ENCODE measurements at places on chromosomes 16 and 17. TPM values are rescaled to one million over a fixed set of nuclear protein-coding genes. Genes with fewer than 3 reads are reported as not detected.

The TAT gene
- total RNA-seq, result not detected

- no peak for DNase-seq
Measured at GRCh38 chr16:67528870-67529581, 397 bp downstream of the RIPOR1 start.

The SUPT4H1 gene
- total RNA-seq, result 94.2 TPM

DNA sequence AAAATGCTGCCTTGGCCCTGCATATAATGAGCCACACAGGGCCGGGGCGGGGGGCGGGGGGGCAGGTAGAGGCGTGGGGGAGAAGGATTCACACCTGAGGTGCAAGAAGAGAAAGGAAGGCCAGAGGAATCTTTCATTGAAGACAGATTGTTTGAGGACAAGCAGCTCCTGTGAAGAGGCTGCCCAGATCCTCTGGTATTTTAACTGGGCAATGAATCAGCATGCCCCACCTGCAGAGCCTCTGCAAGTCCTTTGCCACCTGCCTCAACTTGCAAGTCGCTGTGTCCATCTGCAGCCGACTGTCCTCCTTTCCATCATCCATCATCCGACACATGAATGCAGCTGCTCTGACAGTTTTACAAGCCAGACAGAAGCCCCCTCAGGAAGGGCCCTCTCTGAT lies 1.2 kb upstream of the SOST start:
- no peak for DNase-seq

DNA sequence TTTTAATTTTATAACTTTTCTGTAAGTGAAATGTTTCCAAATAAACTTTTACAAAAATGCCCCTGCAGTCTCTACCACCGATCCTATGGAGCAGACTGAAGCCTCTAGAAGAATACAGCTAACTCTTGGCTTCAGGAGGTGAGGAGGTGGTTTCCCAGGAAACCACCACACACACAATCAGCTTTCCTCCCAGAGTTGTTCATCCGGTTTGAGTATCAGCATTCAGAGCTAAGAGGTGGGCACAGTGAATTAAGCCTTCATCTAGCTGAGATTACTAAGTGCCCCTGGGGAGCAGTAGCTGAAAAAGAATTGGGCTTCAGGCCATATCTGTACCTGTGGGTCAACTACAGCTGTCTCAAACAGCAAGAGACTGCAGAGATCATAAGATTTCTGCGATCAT lies 139.7 kb downstream of the AATF start:
- no peak for DNase-seq

The CENPX gene
- total RNA-seq, result 86.2 TPM

The ALDOC gene
- 6.2 TPM for total RNA-seq

GRCh38 chr17:50889528-50890118 lies 23.5 kb upstream of the TOB1 start:
- DNase-seq, result no peak

GRCh38 chr17:38339891-38340290 lies 3.9 kb downstream of the GPR179 start:
- DNase-seq, result no peak

The SLC13A2 gene
- not detected for total RNA-seq

DNA sequence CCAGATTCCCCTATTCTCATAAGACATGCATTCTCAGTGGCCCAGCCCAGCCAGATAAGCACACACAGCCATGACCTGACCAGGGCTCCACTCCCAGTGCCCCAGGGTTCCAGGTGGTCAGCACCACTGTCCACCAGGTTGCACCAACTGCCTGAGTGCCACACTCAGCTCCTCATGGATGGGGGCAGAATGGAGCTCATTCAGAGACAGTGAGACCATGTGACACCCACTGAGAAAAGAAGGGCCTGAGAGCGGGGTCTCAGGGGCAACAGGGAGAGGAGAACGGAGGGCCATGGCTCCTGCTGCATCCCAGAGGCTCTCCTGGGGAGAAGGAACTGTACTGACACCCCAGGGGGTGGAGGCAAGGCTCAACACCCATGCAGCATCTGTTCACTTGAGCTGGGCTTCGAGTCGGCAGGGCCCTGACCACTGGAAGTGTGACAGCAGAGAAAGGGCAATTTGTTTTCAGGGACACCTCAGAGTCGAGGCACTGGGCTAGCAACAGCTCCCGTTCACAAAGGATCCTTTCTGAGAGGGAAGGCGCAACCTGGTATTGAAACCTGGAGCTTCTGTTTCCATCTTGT lies 18.7 kb upstream of the SLC38A8 start:
- no peak for DNase-seq

GRCh38 chr17:43814714-43815113 lies 18.2 kb downstream of the MPP3 start:
- DNase-seq, result no peak

- DNase-seq, result no peak
Measured at GRCh38 chr16:69017036-69017783, 88.2 kb upstream of the HAS3 start.

The TBC1D3G gene
- not detected for total RNA-seq

GRCh38 chr17:1714980-1715802 lies 5.0 kb upstream of the TLCD2 start:
- peak; percentile 82 for DNase-seq

The EPX gene
- 0.08 TPM for total RNA-seq

- no peak for DNase-seq
Measured at GRCh38 chr16:58280146-58280845, 14.5 kb downstream of the PRSS54 start.

DNA sequence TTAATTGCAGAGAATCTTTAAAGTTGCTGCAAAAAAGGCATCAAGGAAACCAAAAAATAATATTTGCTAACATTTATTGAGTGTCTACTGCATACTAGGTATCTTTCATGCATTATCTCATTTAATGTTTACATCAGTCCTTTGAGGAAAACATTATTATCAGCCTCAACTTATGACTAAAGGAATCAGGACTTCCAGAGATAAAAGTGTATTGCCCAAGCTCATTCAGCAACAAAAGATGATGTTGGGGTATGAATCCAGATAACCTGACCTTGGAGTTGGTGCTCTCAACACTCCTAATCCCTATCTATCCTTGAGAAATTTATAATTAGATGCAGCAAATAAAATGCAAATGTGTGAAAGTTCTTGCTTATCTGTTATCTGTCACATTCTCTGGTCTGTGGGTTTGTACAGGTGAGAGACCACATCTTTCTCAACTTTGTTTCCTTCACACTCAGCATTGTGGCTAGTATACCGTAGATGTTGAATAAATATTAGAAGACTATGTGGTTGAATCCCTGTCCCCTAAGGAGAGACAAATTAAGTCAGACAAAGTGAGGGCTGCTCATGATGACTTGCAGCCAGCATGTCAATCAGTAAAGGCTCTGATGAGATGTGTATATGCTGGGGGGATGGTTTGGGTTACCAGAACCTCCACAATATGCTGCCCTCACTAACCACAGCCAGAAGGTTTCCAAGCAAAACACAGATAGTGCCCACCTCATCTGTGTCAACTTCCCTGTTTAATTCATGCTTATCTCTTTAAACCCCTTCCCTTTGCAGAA lies 82.6 kb downstream of the NOG start:
- no peak for DNase-seq

- no peak for DNase-seq
Measured at GRCh38 chr16:85847036-85847435, 47.5 kb downstream of the COX4I1 start.

DNA sequence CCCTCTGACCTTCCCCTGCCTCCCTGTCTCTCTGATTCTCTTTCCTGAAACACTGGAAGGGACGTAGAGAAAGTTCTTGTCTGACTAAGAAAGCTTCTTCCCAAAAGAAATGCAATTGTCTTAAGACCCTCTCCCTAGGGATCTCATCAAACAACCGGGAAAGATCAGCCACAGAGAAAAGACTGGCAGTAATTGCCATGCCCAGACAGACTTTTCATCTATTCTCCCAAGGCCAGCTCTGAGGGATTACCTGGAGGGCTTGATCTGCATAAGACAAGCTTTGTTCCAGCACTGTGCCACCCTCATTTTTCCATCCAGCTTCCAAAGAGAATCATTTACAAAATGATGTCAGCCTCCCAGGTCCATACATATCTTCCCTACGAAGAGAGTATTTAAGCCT lies 38.8 kb upstream of the HS3ST3A1 start:
- DNase-seq, result no peak

The PMP22 gene
- 18.5 TPM for total RNA-seq

DNA sequence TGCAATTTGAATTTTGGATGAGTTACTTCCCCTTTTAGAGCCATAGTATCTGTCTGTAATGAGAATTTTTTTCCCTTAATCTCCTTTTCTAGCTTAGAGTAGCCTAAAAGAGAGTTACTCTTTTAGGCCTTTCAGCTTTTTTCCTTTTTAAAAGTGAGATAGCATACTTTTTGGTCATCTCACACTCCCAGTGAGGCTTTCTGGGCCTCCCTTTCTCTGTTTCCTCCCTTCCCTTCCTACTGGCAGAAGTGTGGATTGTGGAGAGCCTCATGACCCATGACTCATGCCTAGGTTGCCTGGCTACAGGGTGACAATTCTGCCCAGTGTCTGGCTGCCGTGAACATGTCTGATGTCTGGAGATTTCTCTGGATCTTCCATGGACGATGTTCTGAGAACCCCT lies 15.2 kb downstream of the KRT23 start:
- DNase-seq, result peak; percentile 75

DNA sequence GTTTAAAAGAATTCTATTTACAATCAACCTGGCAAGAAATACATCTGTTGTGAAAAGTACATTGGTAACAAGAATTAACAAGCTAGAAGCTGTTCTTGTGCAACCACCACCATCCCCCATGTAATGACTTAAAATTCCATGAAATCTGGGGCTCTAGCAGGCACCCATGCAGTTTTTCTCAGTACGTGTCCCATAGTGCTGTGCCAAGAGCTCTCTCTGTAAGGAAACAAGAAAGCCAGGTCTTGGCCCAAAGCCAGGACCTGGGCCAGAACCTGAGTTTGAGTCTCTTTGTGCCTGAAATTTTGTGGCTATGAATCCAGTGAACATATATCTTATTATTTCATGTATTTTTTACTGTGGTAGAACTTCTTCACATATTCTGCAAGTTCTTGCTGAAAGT lies 46.6 kb downstream of the NUP93 start:
- no peak for DNase-seq

The HEATR9 gene
- total RNA-seq, result not detected

DNA sequence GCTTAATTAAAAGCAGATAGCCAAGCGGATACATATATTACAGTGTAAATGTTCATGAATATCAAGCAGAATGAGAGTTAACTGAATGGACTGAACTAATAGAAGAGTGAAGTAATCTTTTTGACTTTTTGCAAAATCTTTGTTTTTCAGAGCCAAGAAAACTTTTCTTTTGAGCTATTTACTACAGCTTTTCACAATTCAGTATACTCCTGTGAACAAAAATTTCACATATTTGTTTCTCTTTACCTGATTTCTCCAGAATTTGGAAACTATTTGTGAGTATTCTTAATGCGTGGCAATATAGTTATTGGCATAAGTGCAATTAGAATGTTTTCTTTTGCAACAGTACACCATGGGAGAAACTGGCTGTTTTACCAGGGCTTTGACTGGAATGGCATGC lies 9.1 kb upstream of the DUXB start:
- DNase-seq, result no peak

The SERPINF2 gene
- not detected for total RNA-seq

- no peak for DNase-seq
Measured at GRCh38 chr17:42378359-42378958, 9.8 kb downstream of the STAT3 start.

DNA sequence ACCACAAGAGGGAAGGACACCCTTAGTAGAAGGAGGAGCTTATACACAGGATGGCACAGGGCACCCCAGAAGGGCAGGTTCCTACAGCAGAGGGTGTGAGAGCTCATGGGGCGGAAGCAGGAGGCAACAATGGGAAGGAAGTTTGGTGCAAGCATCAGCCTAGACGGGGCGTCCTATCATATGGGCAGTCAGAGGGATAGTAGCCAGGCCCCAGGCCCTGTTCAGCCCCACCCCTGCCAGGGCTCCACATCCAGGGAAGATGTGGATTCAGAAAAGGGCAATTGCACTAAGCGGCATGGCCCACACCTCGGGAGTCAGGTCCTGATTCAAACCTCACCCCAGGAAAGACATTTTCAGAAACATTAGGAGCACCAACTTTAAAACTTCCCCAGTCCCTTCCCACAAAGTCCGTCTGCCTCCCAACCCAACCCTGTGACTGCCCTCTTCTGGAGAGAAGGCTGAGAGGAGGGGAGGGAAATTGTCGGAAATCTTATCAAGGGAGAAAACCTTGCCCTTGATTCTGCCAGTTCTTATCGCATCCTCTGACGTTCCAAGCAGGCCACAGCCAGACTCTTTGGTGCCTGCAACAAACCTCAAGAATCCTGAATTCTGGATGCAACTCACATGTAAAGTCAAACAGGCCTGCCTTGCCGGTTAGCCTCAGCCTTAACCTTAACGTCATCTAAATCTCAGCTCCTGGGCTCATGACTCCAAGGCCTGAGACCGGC lies 198.8 kb upstream of the CDH5 start:
- peak; percentile 55 for DNase-seq

GRCh38 chr16:67922221-67922620 lies 9.4 kb downstream of the CTRL start:
- DNase-seq, result no peak

The TBC1D26 gene
- not detected for total RNA-seq

Data from H4 (cell line).